Stimulated activated CD4-positive, alpha-beta T cell treated with anti-CD3 and anti-CD28 coated beads, Interleukin-15, amount 100 ng/mL, for 1 hour (primary cell): ENCODE measurements at places on chromosomes 12 and 14.

DNA sequence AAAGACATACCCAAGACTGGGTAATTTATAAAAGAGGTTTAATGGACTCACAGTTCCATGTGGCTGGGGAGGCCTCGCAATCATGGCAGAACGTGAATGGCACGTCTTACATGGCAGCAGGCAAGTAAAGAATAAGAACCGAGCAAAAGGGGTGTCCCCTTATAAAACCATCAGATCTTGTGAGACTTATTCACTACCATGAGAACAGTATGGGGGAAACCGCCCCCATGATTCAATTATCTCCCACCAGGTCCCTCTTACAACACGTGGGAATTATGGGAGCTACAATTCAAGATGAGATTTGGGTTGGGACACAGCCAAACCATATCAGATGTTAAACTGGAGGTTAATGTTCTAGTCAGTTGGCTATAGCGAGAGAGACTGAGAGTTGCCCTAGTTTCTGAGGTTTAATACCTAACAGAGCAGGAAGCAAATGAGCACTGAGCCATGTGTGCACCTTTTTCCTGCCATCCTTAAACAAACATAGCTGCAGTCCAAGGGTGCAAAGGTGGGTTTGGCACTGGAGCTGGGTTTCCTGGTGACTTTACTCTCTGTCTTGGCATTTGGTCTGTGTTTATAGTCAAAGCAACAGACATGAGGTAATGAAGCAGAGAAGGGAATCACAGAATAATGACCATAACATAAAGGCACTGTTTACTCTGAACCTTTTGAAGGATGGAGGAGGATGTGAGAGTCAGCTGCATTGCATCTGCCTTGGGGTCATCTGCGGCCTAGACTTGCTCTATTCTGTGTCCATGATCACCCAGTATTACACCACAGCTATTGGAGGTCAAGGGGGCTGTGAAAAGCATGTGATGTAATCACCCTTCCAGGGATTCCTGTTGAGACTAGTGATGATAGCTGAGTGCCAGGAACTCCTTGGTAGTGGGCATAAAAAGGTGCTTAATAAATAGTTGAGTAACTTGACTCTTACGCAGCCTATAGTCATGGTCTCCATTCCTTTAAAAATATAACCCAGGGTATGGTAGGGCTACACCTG, 83.6 kb upstream of the USP44 start:
- DNase-seq: no peak

DNA sequence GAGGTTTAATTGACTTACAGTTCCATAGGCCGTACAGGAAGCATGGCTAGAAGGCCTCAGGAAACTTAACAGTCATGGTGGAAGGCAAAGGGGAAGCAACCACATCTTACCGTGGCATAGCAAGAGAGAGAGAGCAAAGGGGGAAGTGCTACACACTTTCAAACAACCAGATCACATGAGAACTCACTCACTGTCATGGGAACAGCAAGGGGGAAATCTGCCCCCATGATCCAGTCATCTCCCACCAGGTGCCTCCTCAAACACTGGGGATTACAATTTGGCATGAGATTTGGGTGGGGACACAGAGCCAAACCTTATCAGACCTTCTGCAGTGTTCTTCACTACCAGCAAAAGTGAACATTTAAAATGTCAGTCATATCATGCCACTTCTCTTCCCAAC, 58.9 kb downstream of the USP15 start:
- no peak for DNase-seq

- no peak for DNase-seq
Observed at GRCh38 chr12:99711246-99711645, 63.7 kb downstream of the GARIN6 start.

- DNase-seq: no peak
Observed at GRCh38 chr14:49892301-49892635, 614 bp upstream of the ARF6 start.

GRCh38 chr14:93950948-93951634, 23.9 kb downstream of the FAM181A start:
- DNase-seq: no peak

DNA sequence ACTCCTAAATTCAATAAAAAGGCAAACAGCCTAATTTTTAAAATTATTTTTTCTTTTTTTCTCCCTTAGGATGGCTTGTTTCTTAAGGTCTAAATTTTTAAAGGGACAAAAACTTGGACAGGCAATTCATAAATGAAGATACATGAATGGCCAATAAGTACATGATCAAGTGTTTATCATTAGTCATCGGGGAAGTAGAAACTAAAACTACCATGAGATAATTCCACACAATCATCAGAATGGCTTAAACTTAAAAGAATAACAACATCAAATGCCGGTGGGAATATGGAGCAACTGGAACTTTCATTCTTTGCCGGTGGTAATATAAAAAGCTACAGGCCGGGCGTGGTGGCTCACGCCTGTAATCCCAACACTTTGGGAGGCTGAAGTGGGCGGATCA, 29.1 kb downstream of the MOK start:
- DNase-seq: no peak

- no peak for DNase-seq
Observed at GRCh38 chr14:76591266-76591665, 170.0 kb upstream of the VASH1 start.

DNA sequence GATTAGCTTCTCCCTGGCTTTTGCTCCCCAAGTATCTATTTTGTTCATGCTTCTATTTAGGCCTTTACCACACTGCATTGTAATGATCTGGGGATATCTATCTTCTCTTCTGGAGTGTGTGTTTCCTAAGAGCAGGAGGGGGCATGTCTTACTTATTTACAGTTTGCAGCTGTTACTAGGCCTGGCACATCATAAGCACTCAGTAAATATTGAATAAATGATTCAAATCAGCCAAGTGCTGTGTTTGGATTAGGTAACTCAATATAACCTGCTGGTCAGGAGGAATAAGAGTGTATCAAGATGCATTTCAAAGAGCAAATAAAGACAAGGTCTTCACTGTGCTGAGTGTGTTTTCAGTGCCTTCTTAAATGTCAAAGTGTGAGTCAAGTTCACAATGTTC, 186.1 kb downstream of the FOXG1 start:
- no peak for DNase-seq

DNA sequence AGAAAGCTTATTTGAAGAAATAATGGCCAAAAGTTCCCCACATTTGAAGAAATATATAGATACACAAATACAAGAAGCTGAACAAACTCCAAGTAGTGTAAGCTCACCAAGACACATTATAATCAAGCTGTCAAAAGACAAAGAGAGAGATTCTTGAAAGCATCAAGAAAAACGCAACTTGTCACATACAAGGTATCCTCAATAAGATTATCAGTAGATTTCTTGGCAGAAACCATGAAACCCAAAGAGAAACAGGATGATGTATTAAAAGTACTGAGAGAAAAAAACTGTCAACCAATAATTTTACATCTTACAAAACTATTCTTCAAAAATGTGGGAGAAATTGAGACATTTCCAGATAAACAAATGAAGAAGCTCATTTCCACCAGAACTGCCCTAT, 250.6 kb upstream of the ARID2 start:
- DNase-seq: no peak

DNA sequence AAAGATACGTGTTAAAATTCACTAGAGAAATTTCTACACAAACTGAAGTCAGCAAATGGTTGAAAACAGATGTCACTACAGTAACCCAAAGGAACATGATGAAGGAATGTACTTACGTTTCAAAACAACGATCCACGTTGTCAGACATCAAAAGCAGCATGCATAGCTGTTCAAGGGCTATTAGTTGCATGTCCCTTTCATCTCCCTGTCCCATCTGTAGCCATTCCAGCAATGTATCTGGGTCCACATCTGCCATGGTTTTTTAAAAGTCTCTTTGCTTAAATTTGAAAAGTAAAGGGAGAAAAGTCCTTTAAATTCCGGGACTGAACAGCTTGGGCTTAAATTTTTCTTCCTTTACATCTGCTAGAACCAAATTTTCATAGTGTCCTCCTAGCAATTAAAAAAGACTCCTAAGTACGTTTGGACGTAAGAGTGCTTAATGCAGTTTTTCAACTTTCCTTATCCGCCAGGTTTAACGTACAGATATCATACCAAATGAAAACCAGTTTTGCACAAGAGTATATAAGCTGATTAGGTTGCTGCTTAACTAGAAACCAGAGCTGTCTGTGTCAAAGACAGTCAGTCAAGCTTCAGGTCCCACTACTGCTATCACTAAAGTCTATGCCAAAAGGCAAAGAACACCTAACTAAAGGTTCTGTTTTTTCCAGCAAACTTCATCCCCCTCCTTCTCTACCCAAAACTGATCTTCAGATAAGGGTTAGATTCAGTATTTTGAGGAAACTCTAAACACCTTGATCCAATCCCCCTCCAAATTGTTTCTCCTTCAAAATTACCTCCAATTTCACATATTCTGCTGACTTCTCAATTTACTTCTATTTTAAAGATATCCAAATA, 1.7 kb downstream of the HECTD1 start:
- no peak for DNase-seq

DNA sequence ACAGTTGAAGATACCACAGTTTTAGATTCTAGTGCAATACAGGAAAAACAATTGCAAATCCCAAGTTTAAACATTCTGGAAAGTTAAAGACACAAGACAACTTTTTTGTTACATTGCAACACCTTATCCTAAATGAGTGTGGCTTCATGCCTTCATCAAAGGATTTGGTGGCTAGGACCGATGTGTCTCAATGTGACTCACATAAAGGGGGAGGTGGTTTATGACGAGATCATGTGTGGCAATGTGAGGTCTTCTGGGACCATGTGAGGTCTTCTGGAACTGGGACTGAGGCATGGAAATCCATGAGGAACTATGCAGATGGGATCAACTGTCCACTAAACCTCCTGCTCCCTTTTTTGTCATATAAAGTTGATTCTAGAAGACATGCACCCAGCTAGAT, 166.2 kb downstream of the PAX9 start:
- DNase-seq: no peak

DNA sequence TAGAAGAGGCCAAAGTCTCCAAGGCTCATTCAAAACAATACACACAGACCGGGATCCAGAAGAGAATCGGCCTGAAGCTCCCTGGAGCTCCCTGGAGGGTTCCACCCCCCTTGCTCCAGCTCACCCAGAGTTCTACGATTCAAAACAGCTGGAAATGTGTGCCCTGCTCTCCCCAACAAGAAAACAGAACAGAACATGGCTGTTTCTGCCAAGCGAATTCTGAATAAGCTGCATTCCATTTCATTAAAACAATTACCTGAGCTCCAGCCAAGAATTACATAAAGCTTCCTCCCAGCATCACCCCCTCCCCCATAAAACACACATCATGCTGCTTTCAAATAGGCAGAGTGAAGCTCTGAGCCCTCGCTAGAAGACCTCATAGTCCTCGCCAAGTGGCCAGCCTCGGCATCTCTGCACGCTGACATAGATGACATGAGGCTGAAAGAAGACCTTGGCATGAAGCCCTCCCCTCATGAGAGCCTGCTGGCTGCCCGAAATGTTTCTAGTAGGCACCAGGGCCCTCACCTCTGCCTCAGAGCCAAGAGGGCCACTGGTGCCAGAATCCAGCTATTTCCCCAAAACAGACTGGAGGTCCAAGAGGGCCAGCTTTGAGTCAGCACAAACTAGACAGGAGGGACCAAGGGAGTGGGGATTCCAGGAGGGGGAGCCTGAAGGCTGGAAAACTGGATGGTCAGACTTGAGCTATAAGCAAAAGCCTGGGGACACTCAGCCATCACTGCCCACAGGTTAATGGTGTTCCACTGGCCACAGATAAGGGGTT, 8.3 kb downstream of the PXN start:
- no peak for DNase-seq

- DNase-seq: no peak
Observed at GRCh38 chr14:58368956-58369355, 26.8 kb upstream of the TOMM20L start.
